ENCODE measurements at places on chromosomes 2 and 18. TPM values are rescaled to one million over a fixed set of nuclear protein-coding genes. Genes with fewer than 3 reads are reported as not detected.

TRIM54 gene
- 0.51 TPM for total RNA-seq

GALR1 gene
- not detected for total RNA-seq

CREG2 gene
- 0.39 TPM for total RNA-seq

CCDC74B gene
- 0.51 TPM for total RNA-seq

SCN3A gene
- total RNA-seq, result 11.5 TPM

ADCYAP1 gene
- not detected for total RNA-seq

ABCG5 gene
- not detected for total RNA-seq

MEP1B gene
- total RNA-seq, result not detected

COL4A3 gene
- not detected for total RNA-seq

TUBB8B gene
- not detected for total RNA-seq

AGXT gene
- not detected for total RNA-seq

KLF7 gene
- total RNA-seq, result 8.5 TPM

RIT2 gene
- total RNA-seq, result not detected

DIPK1C gene
- not detected for total RNA-seq

APOB gene
- 0.13 TPM for total RNA-seq

RGPD4 gene
- not detected for total RNA-seq

TTC39C gene
- 1.2 TPM for total RNA-seq

CDK15 gene
- total RNA-seq, result not detected

GPBAR1 gene
- 0.13 TPM for total RNA-seq

CENPA gene
- 17.1 TPM for total RNA-seq

ACVR1C gene
- under 0.01 TPM for total RNA-seq

SIX3 gene
- total RNA-seq, result not detected

GKN1 gene
- total RNA-seq, result not detected

FER1L5 gene
- not detected for total RNA-seq

CTDP1 gene
- 27.7 TPM for total RNA-seq

LAPTM4A gene
- total RNA-seq, result 182 TPM

MROH2A gene
- total RNA-seq, result not detected

KIAA2012 gene
- not detected for total RNA-seq

ATP9B gene
- total RNA-seq, result 28.4 TPM
